ENCODE measurements at places on chromosomes 13 and 19.

DNA sequence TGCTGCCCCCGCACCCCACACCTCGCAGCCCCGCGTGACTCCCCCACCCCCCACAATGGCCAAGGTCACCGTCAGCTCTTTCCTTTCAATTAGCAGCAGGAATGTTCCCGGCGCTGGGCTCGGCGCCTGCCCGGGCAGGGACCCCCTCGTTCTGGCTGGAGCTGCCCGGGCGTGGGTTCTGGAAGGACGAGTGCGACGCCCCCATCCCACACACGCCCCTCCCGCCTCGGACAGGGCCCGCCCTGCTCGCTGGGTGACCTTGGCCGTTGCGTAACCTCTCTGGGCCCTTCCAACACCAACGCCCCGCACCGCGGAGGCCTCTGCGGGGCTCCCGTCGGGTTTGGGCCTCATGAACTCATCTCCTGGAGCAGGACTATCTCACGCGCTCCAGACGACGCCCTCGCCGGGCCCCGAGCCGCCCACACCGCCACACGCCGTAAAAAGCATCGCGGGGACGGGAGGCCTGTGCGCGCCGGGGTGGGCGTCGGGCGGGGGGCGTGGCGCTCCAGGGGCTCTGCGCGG is 10.3 kb downstream of the PALM start:
- DNase-seq = no peak

- no peak for DNase-seq
Observed at GRCh38 chr13:109933476-109933875, 147.1 kb upstream of the IRS2 start.

DNA sequence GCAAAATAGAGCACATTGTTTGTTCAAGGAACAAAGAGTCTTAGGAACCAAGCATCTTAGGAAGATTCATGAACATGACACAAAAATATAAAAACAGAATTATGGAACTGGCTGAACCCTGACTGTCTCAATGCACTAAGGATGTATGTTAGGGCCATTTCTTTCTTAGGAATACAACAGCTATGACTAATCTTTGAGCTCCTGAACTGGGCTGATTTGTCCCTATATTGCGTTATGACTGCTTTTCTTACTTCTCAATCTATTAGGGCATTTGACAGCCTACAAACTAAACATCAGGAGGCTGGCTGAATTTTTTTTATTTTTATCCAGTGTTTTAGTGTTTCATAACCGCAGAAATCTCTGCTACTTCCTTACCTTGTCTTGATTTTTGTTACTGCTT is 211.2 kb downstream of the OXGR1 start:
- no peak for DNase-seq

GRCh38 chr19:33456845-33457220 is 64.8 kb downstream of the PEPD start:
- DNase-seq = no peak

DNA sequence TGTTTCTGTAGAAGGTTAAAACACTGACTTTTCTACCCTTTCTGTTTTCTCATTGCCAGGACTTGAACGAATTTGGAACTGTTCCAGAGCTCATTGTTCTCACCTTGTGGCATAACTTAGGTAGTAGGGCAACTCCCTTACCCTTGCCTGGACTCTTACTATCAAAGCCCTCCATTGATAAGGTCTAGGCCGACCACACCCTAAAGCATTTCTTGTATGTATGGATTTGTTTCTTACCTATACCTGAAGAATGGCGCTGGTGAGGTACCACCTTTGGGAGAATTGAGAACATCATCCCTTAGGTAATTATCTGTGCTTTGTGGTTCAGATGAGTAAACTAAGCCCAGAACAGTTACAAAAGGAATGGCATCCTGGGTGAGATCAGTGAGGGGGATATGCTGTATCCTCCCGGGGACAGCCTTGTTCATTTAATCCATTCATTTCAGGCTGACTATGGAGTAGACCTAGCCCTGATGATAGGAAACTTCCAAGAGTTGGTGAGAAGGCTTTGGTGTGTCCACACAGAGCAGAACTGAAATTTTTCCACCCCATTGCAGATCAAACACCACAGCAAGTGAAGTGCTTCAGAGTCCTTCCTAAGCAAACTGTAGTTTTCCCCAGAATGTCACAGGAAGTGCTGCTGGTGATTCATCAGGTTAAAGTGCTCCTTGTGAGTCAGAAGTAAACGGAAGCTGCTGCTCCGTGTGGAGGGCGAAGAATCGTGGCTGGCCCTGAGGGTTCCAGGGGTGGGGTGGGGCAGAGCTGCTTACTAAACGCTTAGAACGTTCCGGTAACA is 113.0 kb downstream of the TEX26 start:
- DNase-seq = peak; percentile 85

- no peak for DNase-seq
Observed at GRCh38 chr13:59538512-59538911, 625.2 kb downstream of the DIAPH3 start.

- DNase-seq = peak; percentile 40
Observed at GRCh38 chr19:49151267-49152118, 3.7 kb downstream of the HRC start.

DNA sequence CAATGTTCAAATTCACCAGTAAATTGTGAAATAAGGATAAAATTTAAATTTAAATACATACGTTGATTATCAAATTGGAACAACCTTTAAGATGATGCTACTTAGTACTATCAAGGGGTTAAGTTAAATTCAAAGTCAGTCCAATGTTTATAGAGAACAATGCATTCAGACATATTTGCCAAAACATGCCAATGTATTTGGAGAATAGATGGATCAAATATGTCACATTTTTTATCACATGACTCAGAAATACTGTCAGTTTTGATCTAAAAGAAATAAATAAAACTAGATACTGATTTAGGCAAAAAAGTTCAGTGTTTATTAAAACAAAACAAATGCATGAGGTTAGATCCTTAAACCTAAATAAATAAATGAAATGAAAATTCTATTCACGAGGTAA is 281.2 kb downstream of the SLITRK5 start:
- DNase-seq = no peak

- peak; percentile 59 for DNase-seq
Observed at GRCh38 chr13:20161275-20161950, 561 bp upstream of the GJA3 start.

DNA sequence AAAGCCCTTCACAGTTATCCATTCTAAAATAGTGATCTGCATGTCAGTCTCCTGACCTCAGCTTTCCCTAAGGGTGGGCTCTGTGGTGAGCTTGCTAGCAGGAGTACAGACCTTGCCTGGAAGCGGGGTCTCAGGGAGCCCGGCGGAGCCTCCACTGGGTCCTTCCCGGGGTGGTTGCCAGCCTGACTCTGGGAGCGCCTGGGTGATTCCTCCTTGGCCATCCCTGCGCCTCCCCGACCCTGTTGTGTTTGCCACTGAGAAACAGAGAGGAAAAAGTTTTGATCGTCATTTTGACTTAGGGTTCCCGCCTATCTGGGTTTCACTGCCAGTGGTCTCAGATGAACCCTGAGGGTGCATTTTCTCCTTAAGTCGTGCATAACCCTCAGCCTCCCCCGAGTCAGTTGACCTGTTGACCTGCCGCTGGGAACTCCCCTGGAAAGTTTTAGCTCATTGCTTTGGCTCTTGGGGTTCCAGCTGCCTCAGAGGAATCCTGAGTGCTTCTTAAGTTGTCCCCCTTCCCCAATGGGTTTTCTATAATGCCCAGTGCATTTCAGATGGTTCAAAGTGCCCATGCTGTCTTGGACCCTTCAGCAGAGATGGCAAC is 117.8 kb downstream of the RAB20 start:
- no peak for DNase-seq

DNA sequence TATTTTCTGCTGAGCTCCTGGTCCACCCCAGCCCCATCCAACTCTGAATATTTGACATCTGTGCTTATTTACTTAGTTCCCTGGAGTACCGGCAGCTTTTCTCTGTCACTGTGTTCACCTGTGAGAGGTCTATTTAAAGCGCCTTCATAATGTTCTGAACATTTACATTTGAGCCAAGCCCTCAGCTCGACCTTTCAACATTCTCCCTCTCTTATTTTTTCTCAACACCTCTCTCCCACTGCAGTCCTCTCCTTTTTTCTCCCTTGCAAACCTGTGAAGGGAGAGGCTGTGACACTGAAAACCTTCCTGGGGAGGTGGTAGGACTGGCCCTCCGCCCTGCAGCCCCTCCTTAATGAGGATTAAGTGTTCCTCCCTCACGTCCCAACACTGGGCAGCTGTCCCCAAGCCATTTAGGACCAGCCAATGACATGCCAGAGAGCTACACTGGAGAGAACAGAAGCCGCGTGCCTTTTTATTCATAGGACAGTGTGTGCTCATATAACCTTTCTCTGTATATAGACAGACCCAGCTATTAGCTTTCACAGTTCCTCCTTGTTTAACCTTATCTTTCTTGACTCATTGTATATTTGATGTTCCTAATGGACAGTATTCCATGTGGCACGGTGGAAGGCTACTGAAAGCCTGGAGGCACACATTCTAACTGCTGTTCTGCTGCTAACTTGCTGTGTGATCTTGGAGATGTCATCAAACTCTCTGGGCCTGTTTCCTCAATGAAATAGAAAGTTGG is 134.8 kb downstream of the NUFIP1 start:
- DNase-seq = no peak

DNA sequence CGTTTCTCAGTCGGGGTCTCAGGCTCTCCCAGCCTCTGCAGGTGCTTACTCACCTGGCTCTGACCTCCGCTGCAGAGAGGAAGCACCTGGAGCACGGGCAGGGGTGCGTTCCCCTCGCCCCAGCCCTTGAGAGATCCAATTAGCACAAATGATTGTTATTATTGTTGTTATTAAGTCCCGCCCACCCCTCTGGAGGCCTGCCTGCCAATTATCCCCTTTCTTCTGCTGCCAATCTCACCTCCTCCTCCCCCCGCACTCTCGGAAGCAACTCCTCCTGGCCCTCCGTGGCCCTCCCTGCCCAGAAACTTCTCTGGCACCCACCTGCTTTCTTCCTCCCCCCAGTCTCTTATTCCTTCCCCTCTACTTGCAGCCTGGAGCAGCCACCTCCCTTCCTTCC is 8.8 kb downstream of the ZNF787 start:
- no peak for DNase-seq

DNA sequence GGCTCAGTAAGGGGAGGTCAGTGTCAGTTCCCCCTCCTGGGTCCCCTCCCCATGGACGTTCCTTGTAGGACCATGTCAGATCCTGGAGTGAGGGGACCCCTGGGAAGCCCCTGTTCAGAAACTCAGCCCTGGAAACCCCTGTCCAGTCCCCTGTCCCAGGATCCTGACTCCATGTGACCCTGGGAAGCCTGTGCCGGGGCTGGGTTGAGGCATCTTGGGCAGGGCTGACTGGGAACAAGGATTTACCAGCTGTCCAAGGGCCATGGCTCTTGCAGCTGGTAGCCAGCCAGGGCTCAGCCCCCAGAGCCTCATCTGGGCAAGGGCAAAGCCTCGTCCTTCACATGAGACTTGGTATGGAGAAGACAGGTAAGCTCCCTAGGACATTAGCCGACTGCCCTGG is 25.1 kb downstream of the CEACAM4 start:
- DNase-seq = no peak

- no peak for DNase-seq
Observed at GRCh38 chr13:92537471-92537870, 689.1 kb upstream of the GPC6 start.

GRCh38 chr19:33125929-33126388 is 6.0 kb upstream of the WDR88 start:
- DNase-seq = peak; percentile 68

All from CD4-positive, alpha-beta T cell treated with Interleukin-17A for 4 hours (primary cell).